ENCODE measurements at places on chromosomes 5 and 9.
A peak's percentile ranks its signal among the peaks of the same experiment; 100 is the strongest.

DNA sequence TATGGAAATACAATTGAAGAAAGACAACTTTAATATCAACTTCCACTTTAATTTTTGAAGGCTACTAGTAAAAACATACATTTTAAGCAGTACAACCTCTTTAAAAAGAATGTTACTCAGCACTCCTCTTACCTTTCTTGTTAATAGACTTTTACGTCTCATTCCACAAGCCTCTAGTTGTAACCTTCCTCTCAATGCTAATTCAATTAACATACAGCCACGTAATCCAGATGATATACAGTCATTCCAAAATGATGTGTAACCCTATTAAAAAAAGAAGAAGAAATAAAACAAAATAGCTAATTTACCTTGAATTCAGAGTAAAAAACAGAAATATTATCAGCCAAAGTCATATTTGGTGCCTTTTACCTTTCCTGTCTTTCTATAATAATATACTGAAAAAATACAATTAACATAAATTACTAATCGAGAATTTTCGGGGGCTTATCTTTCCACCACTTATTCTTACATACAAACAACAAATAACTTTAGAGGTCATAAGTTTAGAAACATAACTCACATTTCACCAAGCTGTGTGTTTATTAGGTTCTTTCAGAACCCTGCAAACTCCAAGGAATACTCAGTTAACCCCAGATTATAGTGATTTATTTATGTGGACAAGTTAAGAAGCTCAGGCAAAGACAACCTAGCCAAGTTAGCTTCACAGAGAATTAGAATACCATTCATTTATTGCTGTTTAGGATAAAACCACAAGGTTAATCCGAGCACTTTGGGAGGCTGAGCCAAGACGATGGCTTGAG is 30.3 kb downstream of the GOLPH3 start:
- DNase-seq: no peak

DNA sequence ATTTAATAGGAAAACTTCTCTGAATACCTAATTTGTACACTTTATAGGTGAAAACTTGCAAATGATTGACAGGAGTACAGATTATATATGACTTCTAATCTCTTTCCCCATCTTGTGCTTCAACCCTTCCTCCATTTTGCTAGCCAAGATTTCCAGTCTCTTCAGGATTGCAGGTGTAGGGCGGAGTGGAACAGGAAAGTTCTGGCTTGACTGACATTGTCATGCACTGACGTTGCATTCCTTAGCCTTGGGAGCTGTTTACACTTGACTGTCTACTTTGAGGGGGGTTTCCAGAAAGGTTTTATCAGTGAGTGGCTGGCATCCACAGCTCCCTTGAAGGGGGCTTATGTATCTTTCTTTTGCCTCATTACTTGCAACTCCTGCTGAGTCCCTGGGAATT is 34.1 kb upstream of the GRIA1 start:
- no peak for DNase-seq

DNA sequence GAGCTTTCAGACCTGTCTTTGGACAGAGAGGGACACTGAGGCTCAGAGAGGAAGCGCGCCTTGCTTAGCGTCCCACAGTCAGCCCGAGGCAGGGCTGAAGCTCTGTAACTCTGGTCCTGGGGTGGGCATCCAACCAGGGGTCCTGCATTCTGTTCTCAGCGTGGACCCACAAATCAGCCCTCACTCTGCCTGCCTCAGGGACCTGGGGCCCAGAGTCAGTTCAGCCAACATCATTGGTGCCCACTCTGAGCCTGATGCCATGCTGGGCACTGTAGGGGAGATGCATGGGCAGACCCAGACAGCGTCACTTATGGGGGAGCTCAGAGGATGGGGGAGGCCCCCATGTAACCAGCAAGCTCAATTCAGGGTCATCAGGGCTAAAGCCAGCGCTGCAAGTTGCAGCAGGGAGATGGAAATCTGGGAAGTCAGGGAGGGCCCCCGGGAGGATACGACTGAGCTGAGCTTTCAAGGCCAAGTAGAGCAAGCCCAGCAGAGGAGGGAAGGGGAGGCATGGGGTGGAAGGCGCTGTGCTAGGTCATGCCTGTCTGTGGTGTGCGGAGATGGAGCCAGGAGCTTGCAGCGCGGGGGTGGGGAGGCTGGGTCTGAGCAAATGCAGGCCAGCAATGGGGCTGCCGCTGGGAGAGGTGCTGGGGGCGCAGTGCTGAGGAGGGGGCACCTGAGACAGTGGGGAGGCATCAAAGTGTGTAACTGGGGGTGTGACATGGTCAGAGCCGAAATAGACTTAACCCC is 21.1 kb downstream of the CORO2A start:
- DNase-seq: no peak

DNA sequence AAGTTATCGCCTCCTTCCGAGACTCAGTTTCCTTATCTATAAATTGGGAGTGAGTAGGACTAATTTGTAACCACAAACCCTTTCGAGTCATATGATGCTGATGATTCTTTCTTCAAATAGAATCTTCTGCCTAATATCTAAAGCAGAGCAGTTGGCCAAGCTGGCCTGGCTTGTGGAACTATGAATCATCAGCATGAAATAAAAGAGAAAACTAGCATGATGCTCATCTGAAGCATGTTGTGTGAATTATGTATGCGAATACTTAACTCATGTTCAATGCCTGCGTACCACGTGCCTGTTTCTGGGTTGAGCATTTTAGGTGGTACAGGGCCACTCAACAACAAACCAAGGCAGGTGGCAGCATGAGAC is 15.0 kb upstream of the ORM1 start:
- DNase-seq: peak; percentile 39

- DNase-seq: no peak
These were observed 746.7 kb upstream of the TYRP1 start for GRCh38 chr9:11946531-11946930.

GRCh38 chr5:60010328-60010727 is 116.8 kb upstream of the PDE4D start:
- no peak for DNase-seq

GRCh38 chr9:130756037-130756436 is 62.5 kb downstream of the EXOSC2 start:
- peak; percentile 33 for DNase-seq

DNA sequence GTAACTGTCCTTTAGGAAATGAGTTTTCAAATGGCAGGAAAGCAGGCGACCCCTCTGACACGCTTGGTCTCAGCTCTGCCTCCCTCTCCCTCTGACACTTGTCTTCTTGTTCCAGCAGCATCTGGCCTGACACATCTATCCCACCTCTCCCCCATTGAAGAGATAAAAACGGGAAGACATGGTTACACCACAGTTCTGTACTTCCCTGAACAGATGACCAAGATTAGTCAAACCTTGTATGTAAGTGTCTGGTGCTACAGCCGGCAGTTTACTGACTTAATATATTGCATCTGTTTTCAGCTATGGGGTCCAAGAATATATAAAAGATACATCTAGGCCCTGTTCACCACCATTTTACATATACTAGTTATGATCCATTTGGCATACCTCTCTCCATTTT is 29.6 kb upstream of the MLLT3 start:
- DNase-seq: no peak

DNA sequence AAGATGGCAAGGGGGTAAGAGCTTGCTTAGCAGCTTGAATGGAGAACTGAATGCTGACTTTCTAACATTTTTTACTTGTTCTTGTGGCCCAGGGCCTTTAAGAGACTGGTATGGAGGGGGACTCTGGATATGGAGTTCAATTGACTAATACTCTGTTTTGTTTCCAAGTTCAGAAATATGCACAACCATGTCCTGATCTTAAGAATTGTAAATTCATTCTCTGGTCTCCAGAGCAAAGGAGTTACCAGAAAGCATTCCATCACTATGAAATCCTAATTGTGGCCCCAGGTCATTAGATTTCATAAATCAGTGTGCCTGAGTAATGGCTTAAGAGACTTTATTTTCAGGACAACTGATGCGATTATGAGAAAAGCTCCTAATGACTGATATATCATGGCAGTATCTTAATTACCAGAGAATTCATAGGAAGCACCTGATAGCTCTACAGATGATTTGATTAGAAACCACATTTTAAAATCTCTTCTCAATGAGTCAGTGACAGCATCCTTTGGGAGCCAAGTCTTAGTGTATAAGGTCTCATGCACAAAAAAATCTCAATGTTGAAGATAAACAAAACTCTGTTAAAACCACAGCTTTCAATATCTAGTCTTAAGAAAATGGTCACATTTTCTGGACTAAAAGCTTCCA is 613.6 kb upstream of the KLF4 start:
- DNase-seq: peak; percentile 31

GRCh38 chr5:79842006-79842881 is 148.8 kb downstream of the MTX3 start:
- DNase-seq: no peak

- DNase-seq: no peak
These were observed 397.8 kb downstream of the TLE4 start for GRCh38 chr9:79969393-79970145.

DNA sequence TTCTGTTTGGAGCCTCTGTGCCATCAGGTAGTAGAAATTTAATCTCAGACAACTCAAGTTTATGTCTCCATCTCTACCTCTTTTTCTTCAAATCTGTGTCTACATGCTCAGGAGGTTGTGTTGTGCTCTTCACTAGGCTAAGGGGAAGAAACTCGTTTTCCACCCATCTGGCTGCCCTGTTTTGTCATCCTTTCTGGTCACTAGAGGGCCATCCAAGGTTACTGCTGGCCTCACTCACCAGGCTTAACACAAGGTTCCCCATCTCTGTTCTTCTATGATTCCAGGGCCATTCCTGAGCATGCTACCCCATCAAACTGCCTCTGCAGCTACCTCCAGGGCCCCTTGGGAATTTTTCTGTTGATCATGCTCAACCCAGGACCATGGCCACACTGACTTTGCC is 213.3 kb upstream of the FBXL7 start:
- no peak for DNase-seq

- DNase-seq: no peak
These were observed 367.4 kb upstream of the TRPC7 start for GRCh38 chr5:136732751-136733150.

DNA sequence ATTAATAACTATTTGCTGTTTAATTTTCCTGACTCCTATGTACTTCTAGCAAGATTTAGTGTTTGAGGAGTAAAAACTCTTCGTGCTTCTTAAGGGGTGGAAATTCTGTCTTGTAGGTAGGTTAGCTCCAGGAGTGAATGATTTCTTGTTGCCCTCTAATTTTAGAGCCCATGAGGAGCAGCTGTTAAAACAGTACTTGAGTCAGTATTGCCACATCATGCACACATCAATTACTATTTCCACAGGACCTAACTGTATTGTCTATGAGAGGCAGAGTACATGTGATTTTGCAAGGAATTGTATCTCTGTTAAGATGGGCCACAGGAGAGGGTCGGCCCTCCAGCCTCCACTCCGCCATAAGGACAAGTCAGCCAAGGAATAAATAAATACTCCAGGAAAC is 91.2 kb downstream of the PDZD2 start:
- DNase-seq: no peak

GRCh38 chr9:12812710-12813109 is 37.9 kb downstream of the LURAP1L start:
- peak; percentile 33 for DNase-seq
